Osteocyte (in vitro differentiated cells): ENCODE measurements at places on chromosomes 2 and 18. TPM values are rescaled to one million over a fixed set of nuclear protein-coding genes. Genes with fewer than 3 reads are reported as not detected.
A peak's percentile ranks its signal among the peaks of the same experiment; 100 is the strongest.

CYRIA gene
- total RNA-seq, result 2.8 TPM in 2 replicates

ZNF521 gene
- 52.2 and 57.1 TPM in 2 replicates for total RNA-seq

UGT1A6 gene
- not detected in 2 replicates for total RNA-seq

UGT1A10 gene
- total RNA-seq, result not detected in 2 replicates

POTEJ gene
- not detected in 2 replicates for total RNA-seq

MC2R gene
- not detected in 2 replicates for total RNA-seq

DYNAP gene
- total RNA-seq, result not detected in 2 replicates

POTEF gene
- 0.30 TPM in 1 of 2 replicates, not detected in the other for total RNA-seq

- no peak overlapping the region for H3K27ac ChIP-seq
- no peak for DNase-seq
- H3K36me3 ChIP-seq, result no peaks in the 10 kb centered on the region
- H3K27me3 ChIP-seq, result no peaks in the 10 kb centered on the region
- H3K4me1 ChIP-seq, result no peaks in the 10 kb centered on the region
These were observed 287.7 kb upstream of the GCFC2 start for GRCh38 chr2:75998451-75998850.

- no peak for DNase-seq
- peaks cover 61% of the 10 kb centered on the region for H3K27me3 ChIP-seq
- peaks cover 2% of the 10 kb centered on the region for H3K4me1 ChIP-seq
- H3K27ac ChIP-seq, result no peak overlapping the region
- no peak overlapping the region for H3K4me3 ChIP-seq
These were observed 64.4 kb downstream of the CIB4 start for GRCh38 chr2:26576565-26577441.

- no peaks in the 10 kb centered on the region for H3K36me3 ChIP-seq
- no peak for DNase-seq
- H3K4me1 ChIP-seq, result peaks cover 26% of the 10 kb centered on the region
These were observed 125.5 kb upstream of the ZNF516 start for GRCh38 chr18:76620321-76621170.

GRCh38 chr2:113081488-113082210 lies 13.9 kb downstream of the IL1F10 start:
- H3K4me1 ChIP-seq, result no peaks in the 10 kb centered on the region
- H3K27ac ChIP-seq, result no peak overlapping the region
- H3K4me3 ChIP-seq, result no peak overlapping the region

GRCh38 chr2:235757640-235758039 lies 263.8 kb downstream of the AGAP1 start:
- DNase-seq, result no peak
- H3K4me1 ChIP-seq, result no peaks in the 10 kb centered on the region
- no peaks in the 10 kb centered on the region for H3K27me3 ChIP-seq

- H3K36me3 ChIP-seq, result no peaks in the 10 kb centered on the region
- H3K27ac ChIP-seq, result no peak overlapping the region
- no peak overlapping the region for H3K4me3 ChIP-seq
- peaks cover 23% of the 10 kb centered on the region for H3K27me3 ChIP-seq
- H3K4me1 ChIP-seq, result peaks cover 11% of the 10 kb centered on the region
These were observed 31.1 kb upstream of the INHBB start for GRCh38 chr2:120314690-120315366.

- no peaks in the 10 kb centered on the region for H3K27me3 ChIP-seq
- H3K36me3 ChIP-seq, result peaks cover 16% of the 10 kb centered on the region
- H3K4me1 ChIP-seq, result peaks cover 15% of the 10 kb centered on the region
- no peak overlapping the region for H3K4me3 ChIP-seq
These were observed 175.6 kb downstream of the PRKCE start for GRCh38 chr2:45826884-45827635.

DNA sequence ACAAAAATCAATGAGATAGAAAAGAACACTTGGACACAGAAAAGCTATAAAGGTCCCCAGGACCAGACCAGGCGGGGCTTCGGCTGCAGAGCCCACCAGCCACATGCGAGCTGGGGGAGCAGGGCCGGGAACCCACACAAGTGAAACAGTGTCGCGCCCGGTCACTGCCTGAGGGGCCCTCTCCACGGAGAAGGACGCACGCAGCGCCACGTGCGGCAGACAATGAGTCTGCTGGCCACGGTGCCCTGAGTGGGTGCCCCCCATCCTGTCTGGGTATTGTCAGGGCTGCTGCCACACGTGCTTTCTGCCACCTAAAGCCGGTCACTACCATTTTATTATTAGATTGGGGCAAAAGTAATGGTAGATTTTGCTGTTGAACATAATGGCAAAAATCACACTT lies 207.9 kb upstream of the HDAC4 start:
- no peak overlapping the region for H3K4me3 ChIP-seq
- H3K27ac ChIP-seq, result no peak overlapping the region
- no peaks in the 10 kb centered on the region for H3K36me3 ChIP-seq
- H3K27me3 ChIP-seq, result no peaks in the 10 kb centered on the region
- peak; percentile 79 for DNase-seq

DNA sequence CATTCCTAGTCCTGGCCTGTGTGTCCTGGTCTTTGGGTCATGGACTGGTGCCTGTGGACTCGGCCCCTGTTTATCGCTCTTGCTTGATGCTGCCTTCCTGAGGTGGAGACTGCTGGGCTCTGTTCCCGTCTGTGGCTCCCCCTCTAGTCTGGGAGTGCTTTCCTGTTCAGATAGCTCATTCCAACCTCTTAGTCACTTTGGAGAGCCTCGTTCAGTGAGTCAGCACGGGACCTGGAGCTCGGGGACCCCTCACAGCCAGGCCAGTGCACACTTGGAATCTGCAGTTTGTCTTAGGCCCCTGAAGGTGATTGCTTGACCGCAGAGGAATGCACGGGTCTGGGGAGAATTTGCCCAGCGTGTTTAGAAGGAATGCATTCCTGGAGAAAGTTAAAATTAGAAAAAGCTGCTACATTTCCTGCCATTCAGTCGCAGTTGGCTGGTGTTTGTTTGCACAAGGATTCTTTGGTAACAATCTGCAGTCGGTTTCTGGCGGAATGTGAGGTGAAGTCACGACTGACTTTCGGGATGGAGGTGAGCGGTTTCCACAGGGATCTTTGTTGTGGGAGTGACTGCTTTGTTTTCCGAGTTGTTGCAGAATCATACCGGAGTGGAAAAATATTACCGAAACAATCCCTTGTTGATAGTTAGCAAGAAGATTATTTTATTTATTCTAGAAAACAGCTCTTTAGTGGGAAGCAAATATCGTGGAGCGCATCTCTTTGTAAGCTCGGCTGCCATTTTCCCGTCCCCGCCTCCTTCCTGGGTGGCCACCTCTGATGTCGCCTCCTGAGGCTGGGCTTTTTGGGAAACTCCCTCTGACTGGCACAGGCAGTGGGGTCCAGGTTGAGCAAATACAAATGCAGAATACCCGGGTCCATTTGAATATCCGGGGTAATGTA lies 29.6 kb downstream of the SH3BP4 start:
- peak overlapping the region; percentile 62 for H3K4me3 ChIP-seq
- peak overlapping the region; percentile 93 for H3K27ac ChIP-seq

DNA sequence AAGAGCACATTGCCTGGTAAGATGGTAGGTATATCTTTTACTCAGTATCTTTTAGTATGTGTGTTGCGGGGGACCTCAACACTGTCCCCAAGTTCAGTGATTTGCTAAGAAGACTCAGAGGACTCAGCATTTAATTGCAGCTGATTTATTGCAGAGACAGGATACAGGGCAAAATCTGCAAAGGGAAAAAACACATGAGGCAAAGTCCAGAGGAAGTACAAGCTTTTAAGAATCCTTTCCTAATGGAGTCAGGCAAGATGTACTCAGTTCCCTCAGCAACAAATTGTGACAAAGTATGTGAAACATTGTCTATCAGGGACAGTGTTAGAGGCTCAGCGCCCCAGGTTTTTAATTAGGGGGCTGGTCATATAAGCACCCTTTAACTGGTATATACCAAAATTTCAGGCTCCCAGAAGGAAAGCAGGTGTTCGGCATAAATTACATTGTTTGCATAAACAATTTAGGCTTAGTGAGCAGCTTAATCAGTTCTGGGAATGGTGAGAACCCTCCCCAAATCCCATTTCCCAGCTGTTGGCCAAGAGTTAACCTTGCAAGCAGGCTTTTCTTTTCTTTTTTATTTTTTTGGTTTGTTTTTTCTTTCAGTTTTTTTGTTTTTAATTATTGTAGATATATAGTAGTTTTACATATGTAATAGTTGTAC lies 41.7 kb downstream of the RAB3GAP1 start:
- H3K27ac ChIP-seq, result no peak overlapping the region
- peaks cover 6% of the 10 kb centered on the region for H3K4me1 ChIP-seq
- H3K4me3 ChIP-seq, result no peak overlapping the region
- peaks cover 26% of the 10 kb centered on the region for H3K36me3 ChIP-seq
- no peak for DNase-seq
- no peaks in the 10 kb centered on the region for H3K27me3 ChIP-seq

- no peaks in the 10 kb centered on the region for H3K4me1 ChIP-seq
- no peak for DNase-seq
- H3K27me3 ChIP-seq, result peaks cover 37% of the 10 kb centered on the region
- H3K27ac ChIP-seq, result no peak overlapping the region
- H3K4me3 ChIP-seq, result no peak overlapping the region
- no peaks in the 10 kb centered on the region for H3K36me3 ChIP-seq
These were observed 28.3 kb downstream of the REEP1 start for GRCh38 chr2:86308984-86309695.

GRCh38 chr2:14752295-14752694 lies 119.8 kb downstream of the LRATD1 start:
- no peak overlapping the region for H3K27ac ChIP-seq
- DNase-seq, result no peak
- H3K4me1 ChIP-seq, result no peaks in the 10 kb centered on the region
- H3K4me3 ChIP-seq, result no peak overlapping the region
- H3K36me3 ChIP-seq, result no peaks in the 10 kb centered on the region
- no peaks in the 10 kb centered on the region for H3K27me3 ChIP-seq

GRCh38 chr2:163173591-163173990 lies 335.0 kb upstream of the KCNH7 start:
- no peak overlapping the region for H3K4me3 ChIP-seq
- H3K27ac ChIP-seq, result no peak overlapping the region
- peaks cover 6% of the 10 kb centered on the region for H3K4me1 ChIP-seq
- H3K27me3 ChIP-seq, result no peaks in the 10 kb centered on the region

GRCh38 chr2:231057590-231057989 lies 923 bp downstream of the PSMD1 start:
- H3K27me3 ChIP-seq, result no peaks in the 10 kb centered on the region
- peak overlapping the region; percentile 94 for H3K4me3 ChIP-seq
- no peak for DNase-seq
- H3K4me1 ChIP-seq, result peaks cover 41% of the 10 kb centered on the region
- peak overlapping the region; percentile 100 for H3K27ac ChIP-seq

DNA sequence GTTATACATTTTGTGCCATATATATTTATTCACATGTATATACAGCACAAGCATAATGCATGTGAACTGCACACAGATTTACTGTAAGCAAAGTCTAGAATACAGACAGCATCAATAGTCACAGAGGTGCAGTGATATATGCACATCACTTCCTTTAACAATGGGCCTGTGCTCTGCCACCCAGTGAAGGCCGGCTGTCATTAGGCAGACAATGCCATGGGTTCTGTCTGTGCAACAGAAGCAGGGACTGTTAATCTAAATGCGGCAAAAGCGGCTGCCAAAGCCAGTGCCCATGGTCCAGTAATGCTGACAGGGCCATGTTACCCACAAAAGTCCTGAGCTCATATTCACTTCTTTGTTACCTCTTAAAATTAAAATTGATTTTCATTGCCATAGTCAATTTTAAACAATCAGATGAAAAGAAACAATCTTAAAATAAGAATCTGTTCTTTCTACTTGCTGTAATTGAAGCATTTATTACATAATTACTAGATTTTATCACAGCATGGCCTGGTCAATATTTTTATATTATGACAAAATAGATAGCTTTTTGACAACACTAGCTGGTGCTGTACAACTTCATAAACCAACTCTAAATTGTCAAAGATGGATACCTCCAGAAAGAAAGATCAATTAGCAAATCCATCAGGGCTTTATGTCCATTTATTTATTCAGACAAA lies 232.0 kb downstream of the STK39 start:
- peaks cover 11% of the 10 kb centered on the region for H3K4me1 ChIP-seq
- no peak overlapping the region for H3K4me3 ChIP-seq
- H3K27me3 ChIP-seq, result no peaks in the 10 kb centered on the region
- peaks cover 11% of the 10 kb centered on the region for H3K36me3 ChIP-seq
- DNase-seq, result no peak
- no peak overlapping the region for H3K27ac ChIP-seq

DNA sequence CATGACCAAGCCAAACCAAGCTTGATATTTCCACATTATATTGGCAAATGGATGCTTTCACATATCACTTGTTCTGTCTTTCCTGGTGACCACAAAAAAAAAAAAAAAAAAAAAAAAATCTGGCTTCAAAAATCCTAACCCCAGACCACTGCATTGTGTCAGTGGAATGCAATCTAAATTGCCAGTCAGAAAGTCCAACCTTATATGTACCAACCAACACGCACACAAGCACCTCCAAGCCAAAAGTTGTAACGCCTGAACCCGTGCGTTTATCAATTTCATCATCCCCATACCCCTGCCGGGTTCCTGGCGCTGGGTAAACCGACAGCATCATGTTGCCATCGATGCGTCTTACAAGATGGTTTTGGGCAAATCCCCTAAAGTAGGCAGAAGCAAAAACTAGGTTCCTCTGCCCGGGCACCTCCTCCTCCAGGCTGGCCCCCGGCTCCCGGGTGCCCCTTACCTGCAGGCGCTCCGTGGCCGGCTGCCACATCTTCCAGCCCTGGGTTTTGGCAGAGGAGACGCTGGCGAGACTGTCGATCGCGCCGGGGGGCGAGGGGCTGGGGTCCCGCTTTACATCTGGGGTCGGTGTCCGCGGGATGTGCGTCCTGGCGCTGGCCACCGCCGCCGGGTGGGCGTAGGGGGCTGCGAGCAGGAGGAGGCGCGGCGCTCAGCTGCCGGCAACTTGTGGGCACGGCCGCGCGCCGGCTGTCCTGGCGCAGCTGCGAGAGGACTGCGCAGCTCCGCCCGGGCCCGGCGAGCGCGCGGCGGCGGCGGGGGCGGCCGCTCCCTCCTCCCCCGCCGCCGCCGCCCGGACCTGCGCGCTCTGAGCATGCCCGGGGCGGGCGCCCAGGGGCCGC lies at the start of gene PID1:
PID1 (minus strand) TSS at position 737 of the 860 bp plus-strand sequence; CDS start at position 493, 244 bp downstream.
- no peaks in the 10 kb centered on the region for H3K36me3 ChIP-seq
- peak within 1 kb of the TSS; percentile 50 for H3K4me3 ChIP-seq
- DNase-seq, result no peak
- peaks cover 39% of the 10 kb centered on the region for H3K27me3 ChIP-seq

DNA sequence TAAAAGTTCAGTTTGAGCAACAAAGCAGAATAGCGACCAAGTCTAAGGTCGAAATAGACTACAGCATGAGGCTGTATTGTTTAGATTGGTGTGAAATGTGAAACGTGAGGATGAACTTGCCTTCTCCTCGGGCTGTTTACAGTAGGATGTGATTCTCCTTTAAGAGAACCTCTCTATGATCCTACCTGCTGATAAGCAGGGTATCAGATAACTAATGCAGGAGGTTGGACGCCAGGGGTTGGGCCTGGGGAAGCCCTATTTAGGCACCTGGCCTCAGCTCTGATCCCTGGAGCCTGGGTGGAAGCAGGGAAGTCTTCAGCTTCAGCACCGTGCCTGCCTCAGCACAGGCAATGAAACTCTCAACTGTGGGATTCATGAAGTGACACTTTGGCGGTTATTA lies 11.4 kb downstream of the CRYGD start:
- peaks cover 2% of the 10 kb centered on the region for H3K4me1 ChIP-seq
- no peak for DNase-seq
- peaks cover 26% of the 10 kb centered on the region for H3K27me3 ChIP-seq
- H3K4me3 ChIP-seq, result no peak overlapping the region
